ENCODE measurements at places on chromosomes 12 and 14.

- no peak for DNase-seq
These were observed 190.0 kb downstream of the EMP1 start for GRCh38 chr12:13386323-13387039.

DNA sequence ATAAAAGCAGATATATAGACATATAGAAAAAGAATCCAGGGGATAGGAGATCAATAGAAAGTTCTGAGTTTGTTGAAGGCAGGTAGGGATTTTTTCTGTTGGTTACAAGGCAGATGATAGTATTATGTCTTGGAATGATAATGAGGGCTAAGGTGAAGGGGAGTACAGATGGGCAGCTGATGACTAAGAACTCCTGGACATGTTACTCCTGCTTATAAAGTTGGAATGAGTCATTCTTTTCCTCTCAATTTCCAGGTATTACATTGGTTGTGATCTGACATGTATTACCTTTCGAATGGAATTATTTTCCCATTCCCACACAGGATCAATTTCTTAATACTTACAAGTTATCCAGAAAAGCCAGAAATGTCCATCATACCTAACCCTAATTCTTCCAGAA, 545.2 kb upstream of the MGAT4C start:
- no peak for DNase-seq

DNA sequence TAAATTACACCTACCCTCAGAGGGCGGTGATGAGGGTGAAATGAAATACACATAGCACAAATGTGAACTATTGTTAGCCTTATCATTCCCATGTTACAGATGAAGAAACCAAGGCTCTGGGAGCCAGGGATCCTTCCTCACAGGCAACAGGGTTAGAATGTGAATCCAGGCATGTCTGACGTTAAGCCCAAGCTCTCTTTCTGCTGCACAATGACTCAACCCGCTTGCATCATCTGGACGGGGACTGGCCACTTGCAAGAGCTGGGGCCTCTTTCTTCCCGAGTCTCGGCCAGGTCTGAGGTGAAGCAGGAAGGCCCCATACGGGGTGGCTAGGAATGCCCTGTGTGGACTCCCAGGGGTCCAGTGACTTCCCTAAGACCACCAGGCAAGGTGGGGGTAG, 105.2 kb downstream of the RBM19 start:
- DNase-seq, result no peak

DNA sequence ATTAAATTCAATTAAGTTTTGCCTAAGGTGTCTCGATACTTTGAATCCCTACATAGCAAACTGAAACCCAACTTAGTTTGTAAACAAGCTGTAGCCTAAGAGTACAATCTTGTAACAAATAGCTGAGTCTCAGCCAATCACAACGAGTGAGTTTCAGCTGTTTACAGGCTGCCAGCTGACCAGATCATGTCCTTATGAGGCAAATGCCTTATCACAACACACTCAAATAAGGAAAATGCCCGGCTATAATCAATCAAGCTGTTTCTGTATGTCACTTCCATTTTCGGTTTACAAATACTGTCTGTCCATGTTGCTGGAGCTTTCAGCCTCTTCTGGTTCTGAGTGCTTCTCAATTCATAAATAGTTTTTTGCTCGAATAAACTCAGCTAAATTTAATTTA, 943.8 kb downstream of the SLC16A7 start:
- no peak for DNase-seq

- no peak for DNase-seq
These were observed 49.9 kb upstream of the PTPRO start for GRCh38 chr12:15272376-15272775.

DNA sequence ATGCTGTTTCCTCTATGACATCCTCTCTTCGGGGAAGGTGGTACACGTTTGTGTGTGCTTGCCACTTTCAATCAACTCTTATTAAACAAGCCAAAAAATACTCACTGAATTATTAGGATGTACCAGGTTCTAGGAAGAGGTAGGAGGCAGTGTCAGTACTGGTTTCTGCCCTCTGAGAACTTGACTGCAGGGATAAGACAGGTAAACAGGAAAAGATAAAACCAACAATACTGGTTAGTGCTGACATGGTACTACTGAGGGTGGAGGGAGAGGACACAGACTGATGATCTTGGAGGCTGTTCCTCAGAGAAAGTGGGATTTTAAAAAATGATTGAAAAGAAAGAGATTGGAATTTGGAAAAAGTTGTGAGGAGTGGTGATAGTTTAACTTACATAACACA, 295.2 kb upstream of the PWP1 start:
- DNase-seq, result no peak

- DNase-seq, result no peak
These were observed 321.4 kb downstream of the AACS start for GRCh38 chr12:125386652-125387051.

DNA sequence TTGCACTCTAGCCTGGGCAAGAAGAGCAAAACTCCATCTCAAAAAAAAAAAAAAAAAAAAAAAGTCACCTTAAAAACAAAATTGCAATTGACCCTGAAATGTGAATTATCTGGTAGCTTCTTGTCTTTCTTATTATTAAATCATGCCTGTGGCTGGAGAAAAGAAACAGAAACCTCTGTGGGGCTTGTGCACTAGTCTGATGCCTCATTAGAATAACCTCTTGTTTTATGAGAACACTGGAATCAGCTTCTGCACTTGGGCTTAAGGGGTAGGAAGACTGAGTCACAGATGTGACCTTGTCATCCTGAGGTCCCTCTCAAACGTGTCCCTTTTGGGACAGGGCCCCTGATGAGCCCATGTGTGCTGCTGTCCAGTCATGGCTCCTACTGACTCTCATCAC, 237.9 kb downstream of the DACT1 start:
- no peak for DNase-seq

GRCh38 chr12:24989216-24989615, 40.3 kb upstream of the BCAT1 start:
- no peak for DNase-seq

GRCh38 chr12:68803948-68804656, 3.9 kb upstream of the MDM2 start:
- no peak for DNase-seq

Measured in coronary artery (tissue), 2 donors.